ENCODE measurements at places on chromosomes 5 and 9. TPM values are rescaled to one million over a fixed set of nuclear protein-coding genes. Genes with fewer than 3 reads are reported as not detected.
A peak's percentile ranks its signal among the peaks of the same experiment; 100 is the strongest.

The RFK gene
- total RNA-seq, result 17.0 TPM

The RIMOC1 gene
- 21.1 TPM for total RNA-seq

The PDE6A gene
- not detected for total RNA-seq

The LRRC26 gene
- total RNA-seq, result not detected

The OLFM1 gene
- total RNA-seq, result not detected

The ZBTB34 gene
- 7.5 TPM for total RNA-seq

The PCDHB9 gene
- not detected for total RNA-seq

The DPH7 gene
- 45.1 TPM for total RNA-seq

DNA sequence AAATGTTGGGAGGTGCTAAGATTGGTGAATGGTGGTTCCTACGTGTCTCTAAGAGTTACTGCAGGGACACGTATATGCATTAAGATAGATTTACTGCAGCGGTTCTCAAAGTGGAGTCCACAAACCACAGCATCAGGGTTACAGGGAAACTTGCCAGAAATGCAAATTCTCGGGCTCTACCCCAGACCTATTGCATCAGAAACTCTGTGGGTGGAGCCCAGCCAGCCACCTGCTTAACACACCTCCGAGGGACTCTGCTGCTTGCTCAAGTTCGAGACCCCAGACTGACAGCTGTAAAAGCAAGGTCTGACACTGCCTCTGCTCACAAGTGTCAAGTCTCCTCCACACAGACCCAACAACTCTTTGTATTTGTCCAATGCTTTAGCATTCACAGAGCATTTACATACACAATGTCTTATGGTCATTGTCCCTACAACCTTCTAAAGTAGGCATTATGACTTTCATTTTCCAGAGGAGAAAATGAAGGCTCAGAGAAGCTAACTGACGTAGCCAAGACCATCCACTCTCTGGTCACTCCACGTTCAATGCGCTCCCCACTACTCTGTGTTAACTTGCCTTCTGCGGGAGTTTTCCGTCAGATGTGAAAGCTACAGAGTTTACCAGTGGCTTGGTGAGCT lies 48.8 kb downstream of the HSD17B3 start:
- DNase-seq, result no peak
- H3K27ac ChIP-seq, result no peak overlapping the region
- peaks cover 12% of the 10 kb centered on the region for H3K4me1 ChIP-seq

DNA sequence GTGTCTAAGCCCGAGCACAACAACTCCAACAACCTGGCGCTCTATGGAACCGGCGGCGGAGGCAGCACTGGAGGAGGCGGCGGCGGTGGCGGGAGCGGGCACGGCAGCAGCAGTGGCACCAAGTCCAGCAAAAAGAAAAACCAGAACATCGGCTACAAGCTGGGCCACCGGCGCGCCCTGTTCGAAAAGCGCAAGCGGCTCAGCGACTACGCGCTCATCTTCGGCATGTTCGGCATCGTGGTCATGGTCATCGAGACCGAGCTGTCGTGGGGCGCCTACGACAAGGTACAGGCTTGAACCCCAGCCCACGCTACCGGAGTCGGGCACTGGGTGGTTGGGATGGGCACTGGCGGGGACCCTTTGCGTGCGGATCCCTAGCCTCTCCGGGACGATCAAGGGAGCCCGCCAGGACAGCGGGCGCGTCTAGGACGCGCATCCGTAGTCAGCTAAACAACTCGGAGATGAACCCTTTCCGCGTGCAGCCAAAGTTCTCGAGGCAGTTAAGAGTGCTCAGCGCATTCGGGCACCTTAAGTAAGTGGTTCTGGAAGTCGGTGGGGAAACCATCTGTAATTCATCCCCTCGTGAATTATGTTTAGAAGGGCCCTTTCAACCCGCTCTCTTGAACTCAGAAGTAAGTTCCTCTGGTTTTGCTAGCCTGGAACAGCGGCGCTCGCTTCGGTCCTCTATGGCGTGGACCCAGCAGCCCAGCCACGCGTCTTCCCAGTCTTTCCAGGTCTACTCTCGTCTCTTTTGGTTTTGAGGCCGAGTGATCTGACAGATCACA lies 1.3 kb downstream of the KCNN2 start:
- no peak for DNase-seq
- H3K36me3 ChIP-seq, result peaks cover 1% of the 10 kb centered on the region
- peaks cover 5% of the 10 kb centered on the region for H3K4me1 ChIP-seq
- peak overlapping the region; percentile 36 for H3K27ac ChIP-seq

DNA sequence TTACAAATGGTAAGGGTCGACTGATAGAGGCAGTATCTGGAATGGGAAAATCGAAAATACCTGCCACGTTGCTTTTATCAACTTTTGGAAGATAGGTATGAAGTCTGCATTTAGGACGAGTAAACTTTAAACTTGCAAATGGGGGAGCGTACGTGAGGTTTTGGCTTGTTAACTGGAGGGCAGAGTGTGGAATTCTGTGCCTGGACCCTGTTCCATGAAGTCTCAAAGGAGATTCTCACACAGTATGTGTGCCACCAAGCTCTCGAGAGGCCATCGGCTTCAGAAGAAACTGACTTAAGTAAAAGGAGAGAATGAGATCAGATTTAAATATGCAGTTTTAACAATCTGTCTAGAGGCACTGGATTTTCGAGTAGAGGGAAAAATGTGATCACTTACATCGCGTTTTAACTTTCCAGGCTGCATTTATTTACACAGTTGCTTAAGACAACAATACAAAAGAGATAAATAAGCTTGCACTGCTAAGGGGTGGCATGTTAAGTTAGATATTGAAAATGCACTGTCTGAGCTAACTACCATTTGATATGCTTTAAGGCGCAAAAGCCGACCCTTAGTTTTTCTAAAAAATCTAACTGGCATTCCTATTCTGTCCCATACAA lies 401.6 kb downstream of the EBF1 start:
- peaks cover 9% of the 10 kb centered on the region for H3K27me3 ChIP-seq
- no peaks in the 10 kb centered on the region for H3K4me1 ChIP-seq
- no peak for DNase-seq
- H3K4me3 ChIP-seq, result no peak overlapping the region
- H3K27ac ChIP-seq, result no peak overlapping the region

DNA sequence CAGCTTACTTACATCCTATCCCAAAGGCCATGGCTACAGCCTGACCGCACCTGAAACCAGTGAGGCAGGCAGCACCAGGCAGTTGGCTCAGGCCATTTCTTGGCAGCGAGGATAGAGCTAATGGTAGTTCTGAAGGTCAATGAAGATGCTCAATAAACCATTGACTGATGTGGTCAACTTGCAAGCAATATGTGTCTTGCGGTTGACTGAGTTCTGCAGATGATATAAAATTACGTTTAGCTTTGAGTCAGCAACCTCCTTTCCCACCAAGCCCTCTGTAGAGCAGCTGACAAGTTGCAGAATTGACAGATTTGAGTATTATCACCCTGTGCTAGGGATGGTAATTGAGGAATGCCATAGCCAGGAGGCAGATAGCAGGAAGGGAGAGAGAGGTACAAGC lies 189.0 kb upstream of the PUM3 start:
- DNase-seq, result peak; percentile 41
- H3K4me1 ChIP-seq, result peaks cover 11% of the 10 kb centered on the region
- peaks cover 21% of the 10 kb centered on the region for H3K27me3 ChIP-seq

- H3K27ac ChIP-seq, result no peak overlapping the region
- no peak overlapping the region for H3K4me3 ChIP-seq
- H3K27me3 ChIP-seq, result peaks cover 17% of the 10 kb centered on the region
- H3K4me1 ChIP-seq, result peaks cover 15% of the 10 kb centered on the region
- no peaks in the 10 kb centered on the region for H3K36me3 ChIP-seq
Observed at GRCh38 chr9:68545033-68545705, 4.5 kb upstream of the TMEM252 start.

GRCh38 chr9:2290382-2290781 lies 275.2 kb downstream of the SMARCA2 start:
- H3K27ac ChIP-seq, result no peak overlapping the region
- no peak for DNase-seq
- no peaks in the 10 kb centered on the region for H3K4me1 ChIP-seq
- H3K4me3 ChIP-seq, result no peak overlapping the region
- H3K27me3 ChIP-seq, result peaks cover 29% of the 10 kb centered on the region
- no peaks in the 10 kb centered on the region for H3K36me3 ChIP-seq

GRCh38 chr5:140753561-140753960 lies 32.4 kb upstream of the PCDHA1 start:
- H3K4me1 ChIP-seq, result no peaks in the 10 kb centered on the region
- H3K36me3 ChIP-seq, result peaks cover 4% of the 10 kb centered on the region
- DNase-seq, result no peak
- H3K27ac ChIP-seq, result no peak overlapping the region
- no peak overlapping the region for H3K4me3 ChIP-seq
- H3K27me3 ChIP-seq, result no peaks in the 10 kb centered on the region

DNA sequence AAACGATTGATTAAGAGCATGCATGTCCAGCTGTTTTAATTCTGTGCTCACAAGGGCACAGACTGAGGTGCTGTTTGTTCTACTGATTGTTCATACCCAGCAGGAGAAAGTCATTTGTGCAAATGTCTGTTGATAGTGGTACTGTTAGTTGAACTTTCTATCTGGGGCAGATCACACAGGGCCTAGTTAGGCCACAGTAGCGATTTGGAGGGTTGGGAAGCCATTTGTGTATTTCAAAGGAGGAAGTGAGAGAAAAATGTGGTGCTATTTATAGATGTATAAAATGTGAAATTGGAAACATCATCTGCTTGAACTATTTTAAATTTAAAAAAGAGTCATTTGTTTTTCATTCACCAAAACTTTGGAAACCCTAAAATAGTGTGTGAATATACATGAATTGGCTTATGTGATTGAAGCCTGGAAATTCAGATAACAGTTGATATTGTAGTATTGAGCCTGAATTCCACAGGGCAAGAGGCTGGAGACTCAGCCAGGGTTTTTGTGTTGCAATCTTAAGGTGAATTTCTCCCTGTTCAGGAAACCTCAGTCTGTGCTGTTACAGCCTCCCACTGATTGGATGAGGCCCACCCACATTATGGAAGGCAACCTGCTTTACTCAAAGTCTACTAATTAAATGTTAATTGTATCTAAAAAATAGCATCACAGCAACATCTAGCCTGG lies 162.0 kb upstream of the CDKN2B start:
- no peaks in the 10 kb centered on the region for H3K36me3 ChIP-seq
- H3K4me3 ChIP-seq, result no peak overlapping the region
- no peak overlapping the region for H3K27ac ChIP-seq
- H3K27me3 ChIP-seq, result peaks cover 23% of the 10 kb centered on the region
- peaks cover 10% of the 10 kb centered on the region for H3K4me1 ChIP-seq

- peaks cover 65% of the 10 kb centered on the region for H3K4me1 ChIP-seq
- DNase-seq, result no peak
- no peaks in the 10 kb centered on the region for H3K27me3 ChIP-seq
Observed at GRCh38 chr5:172117977-172118701, 69.9 kb downstream of the STK10 start.

DNA sequence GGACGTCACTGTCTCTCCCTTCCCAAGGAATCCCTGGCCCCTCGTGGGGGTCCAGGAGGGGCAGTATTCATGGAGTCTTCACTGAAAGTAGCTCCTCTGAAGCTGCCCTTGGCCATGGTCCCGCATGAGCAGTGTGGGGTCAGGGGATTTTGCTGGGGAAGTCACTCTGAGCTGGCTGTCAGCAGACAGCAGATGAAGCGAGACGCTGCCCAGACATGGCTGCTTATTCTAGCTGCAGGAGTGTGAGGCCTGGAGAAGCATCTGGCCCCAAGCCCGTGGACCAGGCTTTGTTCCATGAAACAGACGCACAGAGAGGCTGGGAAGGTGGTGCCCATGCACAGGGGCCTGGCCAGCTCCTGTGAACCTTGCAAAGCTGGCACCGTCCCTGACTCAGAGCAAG lies 21.5 kb upstream of the ASS1 start:
- H3K27ac ChIP-seq, result no peak overlapping the region
- H3K4me3 ChIP-seq, result no peak overlapping the region
- peaks cover 8% of the 10 kb centered on the region for H3K27me3 ChIP-seq

- no peak overlapping the region for H3K27ac ChIP-seq
- H3K36me3 ChIP-seq, result no peaks in the 10 kb centered on the region
- DNase-seq, result peak; percentile 59
- no peaks in the 10 kb centered on the region for H3K4me1 ChIP-seq
Observed at GRCh38 chr9:132114102-132114707, 34.5 kb upstream of the MED27 start.

DNA sequence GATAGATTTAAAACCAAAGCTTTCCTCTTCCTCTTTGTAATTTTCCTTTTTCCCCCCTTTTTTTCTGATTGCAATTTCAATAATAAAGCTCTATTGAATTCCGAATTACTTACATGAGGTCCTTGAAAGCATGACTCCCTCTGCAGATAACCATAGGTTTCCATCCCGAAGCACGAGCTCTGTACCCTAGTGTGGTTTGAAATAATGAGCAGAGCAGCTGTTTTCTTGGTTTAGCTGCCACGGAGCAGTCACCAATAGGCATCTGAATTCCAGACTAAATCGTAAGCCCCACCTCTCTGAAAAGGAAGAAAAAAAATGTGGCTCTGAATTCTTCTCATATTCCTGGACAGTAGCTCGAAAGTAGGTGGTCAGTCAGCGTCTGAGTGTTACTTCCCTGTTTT lies 18.5 kb upstream of the GNE start:
- no peaks in the 10 kb centered on the region for H3K36me3 ChIP-seq
- no peaks in the 10 kb centered on the region for H3K27me3 ChIP-seq
- no peak for DNase-seq
- no peak overlapping the region for H3K27ac ChIP-seq
- H3K4me1 ChIP-seq, result no peaks in the 10 kb centered on the region

DNA sequence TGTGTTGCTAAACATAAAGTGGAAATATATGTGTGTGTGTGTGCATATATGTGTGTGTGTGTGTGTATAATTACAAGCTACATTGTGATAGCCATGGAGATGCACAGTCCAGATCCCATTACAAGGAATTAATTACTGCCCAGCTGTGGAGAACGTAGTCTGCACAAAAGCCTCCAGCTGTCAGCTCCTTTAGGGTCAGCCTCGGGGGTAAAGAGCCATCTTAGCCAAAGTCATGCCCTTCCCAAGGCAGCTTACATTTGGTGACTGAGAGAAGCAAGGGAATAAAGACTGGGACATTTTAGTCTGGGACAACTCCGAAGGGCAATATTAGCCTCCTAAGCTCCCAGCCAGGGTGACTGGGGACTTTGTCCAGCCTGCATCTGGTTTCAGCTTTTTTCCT lies 21.9 kb upstream of the FOCAD start:
- no peak overlapping the region for H3K4me3 ChIP-seq
- no peak overlapping the region for H3K27ac ChIP-seq
- peaks cover 6% of the 10 kb centered on the region for H3K27me3 ChIP-seq
- peaks cover 1% of the 10 kb centered on the region for H3K36me3 ChIP-seq

GRCh38 chr9:12739014-12739652 lies 35.7 kb upstream of the LURAP1L start:
- H3K4me1 ChIP-seq, result no peaks in the 10 kb centered on the region
- no peak overlapping the region for H3K4me3 ChIP-seq
- H3K27me3 ChIP-seq, result no peaks in the 10 kb centered on the region
- no peak overlapping the region for H3K27ac ChIP-seq
- H3K36me3 ChIP-seq, result no peaks in the 10 kb centered on the region
- no peak for DNase-seq

DNA sequence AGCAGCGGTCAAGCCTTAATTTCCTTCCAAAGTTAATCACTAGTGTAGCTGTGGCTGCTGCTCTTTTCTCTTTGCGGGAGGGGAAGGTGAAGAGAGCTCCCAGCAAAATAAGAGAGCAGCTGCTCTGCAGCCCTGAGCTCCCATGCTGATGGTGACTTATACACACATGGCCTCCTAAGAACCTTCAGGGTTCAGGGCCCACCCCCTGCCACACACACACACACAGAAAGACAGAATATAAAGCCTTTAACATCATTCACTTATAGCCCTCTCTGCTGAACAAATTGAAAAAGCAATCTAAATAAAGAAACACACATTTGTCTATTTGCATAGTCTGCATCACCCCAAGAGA lies 43.6 kb downstream of the GAS1 start:
- H3K4me3 ChIP-seq, result no peak overlapping the region
- peaks cover 41% of the 10 kb centered on the region for H3K27me3 ChIP-seq
- no peaks in the 10 kb centered on the region for H3K4me1 ChIP-seq
- no peaks in the 10 kb centered on the region for H3K36me3 ChIP-seq

GRCh38 chr5:68369457-68370125 lies 154.0 kb downstream of the PIK3R1 start:
- peak overlapping the region; percentile 88 for H3K27ac ChIP-seq
- peaks cover 54% of the 10 kb centered on the region for H3K4me1 ChIP-seq
- peak; percentile 86 for DNase-seq
- H3K4me3 ChIP-seq, result peak overlapping the region; percentile 59

Measured in activated CD8-positive, alpha-beta memory T cell treated with anti-CD3 and anti-CD28 coated beads, Interleukin-2, amount 10 ng/mL, durations not matched to agents 7 days and 5 days (primary cell).